Esophagus mucosa (tissue), 1 donor: ENCODE measurements at places on chromosomes 7 and 10. TPM values are rescaled to one million over a fixed set of nuclear protein-coding genes. Genes with fewer than 3 reads are reported as not detected.
A peak's percentile ranks its signal among the peaks of the same experiment; 100 is the strongest.

GAD2 gene
- total RNA-seq, result not detected

AMPH gene
- total RNA-seq, result 0.16 TPM

CALHM3 gene
- total RNA-seq, result not detected

GRCh38 chr7:78170815-78171214 is 372.2 kb downstream of the PHTF2 start:
- ATAC-seq, result no peak

DNA sequence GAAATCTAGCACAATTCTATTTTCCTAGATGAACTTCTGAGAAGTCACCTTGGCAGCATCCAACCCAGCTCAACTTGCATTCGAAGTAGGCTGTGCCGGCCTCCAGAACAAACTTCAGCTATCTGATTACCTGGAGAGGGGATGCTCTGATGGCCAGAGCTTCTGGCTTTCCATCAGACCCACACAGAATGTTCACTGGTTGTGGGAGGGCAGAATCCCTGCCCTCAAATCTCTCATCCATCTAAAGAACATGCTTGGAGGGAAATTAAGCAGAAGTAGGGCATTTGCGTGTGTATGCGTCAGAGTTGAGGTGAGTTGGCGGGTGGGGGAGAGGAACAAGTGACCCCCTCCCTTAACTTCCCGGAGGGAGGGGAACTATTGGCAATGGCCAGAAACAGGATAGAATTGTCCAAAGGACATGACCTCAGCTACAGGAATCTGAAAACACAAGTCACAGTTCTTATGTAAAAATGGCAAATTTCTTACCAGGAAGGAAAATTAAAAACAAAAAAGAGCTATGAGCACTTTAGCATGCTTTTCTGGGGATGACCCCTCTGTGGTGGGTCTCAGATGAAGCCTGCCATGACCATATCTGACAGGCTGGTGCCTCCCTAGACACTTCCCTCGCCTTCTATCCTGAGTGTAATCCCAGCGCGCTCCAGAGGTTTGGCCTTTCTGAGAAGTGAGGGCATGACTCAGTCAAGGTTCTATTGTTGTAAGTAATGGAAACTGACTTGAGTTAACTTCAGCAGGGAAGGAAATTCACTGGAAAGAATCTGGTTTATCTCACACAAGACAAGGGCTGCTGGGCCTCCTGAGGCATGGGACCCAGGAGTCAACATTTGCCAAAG is 278.8 kb downstream of the RPS24 start:
- ATAC-seq, result peak; percentile 36

- no peak for ATAC-seq
Measured at GRCh38 chr7:47351233-47352154, 230.4 kb downstream of the TNS3 start.

- no peak for ATAC-seq
Measured at GRCh38 chr10:9781666-9782065, 1236.0 kb upstream of the CELF2 start.

- ATAC-seq, result no peak
Measured at GRCh38 chr10:110687400-110687799, 43.3 kb downstream of the RBM20 start.

- ATAC-seq, result no peak
Measured at GRCh38 chr7:132100981-132101380, 475.3 kb downstream of the PLXNA4 start.

DNA sequence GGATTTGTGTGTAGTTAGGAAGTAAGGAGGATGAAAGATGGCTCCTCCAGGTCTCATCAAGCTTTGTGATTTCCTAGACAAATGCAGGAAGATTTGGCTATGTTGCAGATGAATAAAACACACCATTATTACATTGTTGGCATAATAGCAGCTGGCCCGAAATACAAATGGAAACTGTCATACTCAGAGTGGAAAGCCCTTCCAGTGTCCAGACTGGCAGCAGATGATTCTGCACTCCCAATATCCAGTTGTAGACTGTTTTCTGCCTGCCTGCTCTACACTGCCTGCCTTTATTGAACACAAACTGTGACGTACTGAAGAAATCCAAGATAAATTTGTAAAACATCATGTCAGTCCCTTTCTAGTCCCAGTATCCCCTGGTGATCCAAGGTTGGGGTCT is 99.7 kb upstream of the FZD1 start:
- no peak for ATAC-seq

- no peak for ATAC-seq
Measured at GRCh38 chr10:93352638-93353383, 129.3 kb downstream of the MYOF start.

GRCh38 chr10:132400547-132401151 is 3.6 kb downstream of the PWWP2B start:
- no peak for ATAC-seq

DNA sequence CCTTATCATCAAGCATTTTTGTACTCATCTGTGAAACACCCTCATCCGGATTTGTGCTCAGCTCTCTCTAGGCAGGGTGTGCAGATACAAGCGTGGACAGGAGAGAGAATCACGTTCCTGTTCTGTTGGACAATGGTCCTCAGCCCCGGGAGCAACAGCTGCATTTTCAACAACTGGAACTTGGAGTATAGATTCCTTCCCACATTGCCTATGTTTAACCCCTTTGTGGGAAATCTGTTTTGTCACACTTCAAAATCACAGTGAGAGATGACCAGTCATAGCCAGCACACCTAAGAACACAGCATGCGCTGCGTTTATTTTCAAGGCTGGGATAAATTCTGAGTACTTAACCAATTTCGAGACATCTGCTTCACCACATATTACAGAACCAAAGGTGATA is 32.5 kb downstream of the MAP3K8 start:
- ATAC-seq, result no peak

- ATAC-seq, result no peak
Measured at GRCh38 chr7:8442814-8443304, 9.4 kb downstream of the NXPH1 start.

GRCh38 chr10:113751181-113751732 is at the start of gene PLEKHS1:
Gene PLEKHS1 (plus strand): TSS chr10:113751682. CDS start chr10:113755278, 3,596 bp downstream.
- ATAC-seq, result no peak

DNA sequence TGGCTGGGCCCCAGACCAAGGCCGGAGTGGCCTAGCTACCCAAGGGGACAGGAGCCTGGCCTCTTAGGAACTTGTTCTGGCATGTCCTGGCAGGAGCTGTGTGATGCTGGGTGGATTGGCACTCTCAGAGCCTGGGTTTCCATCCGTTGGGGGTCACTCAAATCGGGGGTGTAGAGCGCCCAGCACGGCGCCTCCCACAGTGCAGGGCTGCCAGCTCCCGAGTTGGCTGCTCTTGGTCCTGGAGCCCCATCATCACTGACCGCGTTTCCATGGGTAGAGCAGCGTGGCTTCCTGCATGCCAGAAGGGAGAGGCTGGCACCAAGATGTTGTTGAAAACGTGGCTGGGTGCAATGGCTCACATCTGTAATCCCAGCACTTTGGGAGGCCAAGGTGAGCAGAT is 70.3 kb downstream of the UNCX start:
- no peak for ATAC-seq

DNA sequence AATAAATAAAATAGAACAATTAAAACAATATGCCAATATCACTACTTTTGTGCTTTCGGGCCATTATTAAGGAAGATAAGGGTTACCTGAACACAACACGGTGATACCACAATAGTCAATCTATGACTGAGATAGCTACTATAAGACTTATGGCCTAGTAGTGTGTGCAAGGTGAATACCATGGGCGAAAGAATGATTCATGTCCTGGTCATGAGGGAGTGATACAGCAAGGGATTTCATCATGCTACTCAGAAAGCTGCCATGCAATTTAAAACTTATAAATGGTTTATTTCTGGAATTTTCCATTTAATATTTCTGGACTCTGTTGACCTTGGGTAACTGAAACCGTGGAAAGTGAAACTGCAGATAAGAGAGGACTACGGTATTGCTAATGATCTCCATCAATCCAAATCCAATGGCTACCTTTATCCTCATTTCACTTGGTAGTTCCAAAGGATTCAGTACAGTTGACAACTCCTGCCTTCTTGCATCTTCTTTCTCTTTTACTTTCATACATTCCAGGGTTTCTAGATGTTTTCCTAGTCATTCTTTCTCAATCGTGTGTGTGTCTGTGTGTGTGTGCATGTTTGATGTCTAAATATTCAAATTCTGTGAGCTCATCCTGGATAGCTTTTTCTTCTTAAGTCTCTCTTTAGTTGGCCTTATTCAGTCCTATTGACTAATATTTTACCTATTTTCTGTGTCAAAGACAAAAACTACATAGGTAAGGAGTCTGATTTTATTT is 100.5 kb upstream of the MAGI2 start:
- ATAC-seq, result peak; percentile 36

DNA sequence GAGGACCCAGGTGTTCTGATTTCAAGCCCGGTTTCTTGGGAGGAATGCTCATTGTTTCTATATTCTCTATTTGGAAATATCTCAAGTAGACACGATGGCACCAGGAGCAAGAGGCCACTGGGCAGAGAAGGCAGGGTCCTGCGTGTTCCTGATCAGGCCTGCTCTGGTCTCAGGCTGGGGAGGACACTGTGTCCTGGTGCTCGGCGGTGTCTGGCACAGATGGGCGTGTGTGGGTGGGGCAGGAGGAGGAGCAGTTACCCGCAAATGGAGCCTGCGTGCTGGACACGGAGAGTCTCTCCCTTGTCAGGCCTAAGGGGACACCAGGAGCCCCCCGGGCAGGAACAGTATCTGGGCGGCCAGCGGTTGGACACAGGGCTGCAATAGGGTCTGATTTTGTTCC is 25.9 kb upstream of the GOLGA7B start:
- ATAC-seq, result no peak

- ATAC-seq, result peak; percentile 65
Measured at GRCh38 chr10:50322077-50322476, 70.8 kb upstream of the ASAH2 start.

GRCh38 chr10:73439055-73439454 is 5.7 kb upstream of the MSS51 start:
- ATAC-seq, result no peak

GRCh38 chr7:48376263-48376662 is 205.0 kb downstream of the ABCA13 start:
- ATAC-seq, result no peak

DNA sequence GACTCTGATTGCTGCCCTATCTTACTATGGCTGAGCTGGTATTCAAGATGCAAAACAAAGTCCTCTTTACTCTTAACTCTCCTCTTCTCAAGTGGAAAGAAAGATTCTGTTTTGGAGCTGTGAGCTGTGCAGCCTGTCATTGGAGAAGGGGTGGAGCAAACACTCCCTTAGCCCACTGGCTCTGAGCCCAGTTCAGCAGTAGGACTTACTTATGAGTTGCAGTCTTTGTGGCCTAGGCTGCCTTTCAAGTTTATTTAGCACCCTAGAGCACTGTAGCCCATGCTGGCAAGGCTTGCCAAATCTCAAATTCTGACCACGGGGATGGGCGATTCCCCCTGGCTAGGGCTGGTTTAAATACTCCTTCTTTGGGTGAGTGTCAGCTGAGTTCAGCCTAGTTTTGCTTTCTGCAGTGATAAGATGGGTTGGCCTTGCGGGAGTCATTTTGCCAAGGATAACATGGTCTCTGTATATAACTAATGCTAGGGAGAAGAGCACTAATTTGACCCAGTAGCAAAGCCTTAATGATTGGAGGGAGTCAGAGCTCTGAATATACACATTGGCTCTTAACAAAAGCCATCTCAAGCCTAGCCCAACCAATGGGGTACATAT is 110.2 kb downstream of the MYO3A start:
- ATAC-seq, result no peak

DNA sequence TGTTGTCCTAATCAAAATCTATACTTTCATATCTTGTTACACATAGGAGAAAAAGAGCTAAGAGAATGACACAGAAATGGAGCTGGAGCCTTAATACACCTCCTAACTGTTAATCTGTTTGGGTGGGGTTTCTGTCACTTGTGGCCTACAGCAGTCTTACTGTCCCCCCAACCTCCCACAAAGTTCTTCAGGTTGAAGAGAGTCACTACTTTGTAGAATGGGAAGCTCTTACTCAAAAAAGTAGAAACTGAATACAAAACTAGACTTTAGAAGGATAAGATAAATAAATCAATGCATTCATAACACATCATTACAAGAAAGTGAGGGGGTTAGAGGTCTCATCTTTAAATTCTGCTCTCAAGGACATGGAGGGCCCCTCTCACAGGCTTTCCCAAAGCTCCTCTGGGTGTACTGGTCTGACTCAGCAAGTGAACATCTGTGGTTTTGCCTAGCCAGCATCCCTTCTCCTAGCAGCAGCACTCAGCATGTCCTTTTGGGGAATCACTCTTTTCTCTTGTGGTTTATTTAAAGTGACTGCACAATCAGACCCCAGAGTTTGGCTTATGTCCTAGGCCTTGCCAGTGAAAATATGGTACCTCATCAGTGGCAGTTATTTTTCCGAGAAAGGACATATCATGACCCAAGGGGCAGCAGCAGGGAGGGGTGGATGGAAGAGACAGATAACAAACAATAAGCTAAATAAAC is 2.0 kb upstream of the BLVRA start:
- no peak for ATAC-seq

GRCh38 chr10:47253651-47254375 is 46.2 kb upstream of the GDF10 start:
- ATAC-seq, result peak; percentile 40

DNA sequence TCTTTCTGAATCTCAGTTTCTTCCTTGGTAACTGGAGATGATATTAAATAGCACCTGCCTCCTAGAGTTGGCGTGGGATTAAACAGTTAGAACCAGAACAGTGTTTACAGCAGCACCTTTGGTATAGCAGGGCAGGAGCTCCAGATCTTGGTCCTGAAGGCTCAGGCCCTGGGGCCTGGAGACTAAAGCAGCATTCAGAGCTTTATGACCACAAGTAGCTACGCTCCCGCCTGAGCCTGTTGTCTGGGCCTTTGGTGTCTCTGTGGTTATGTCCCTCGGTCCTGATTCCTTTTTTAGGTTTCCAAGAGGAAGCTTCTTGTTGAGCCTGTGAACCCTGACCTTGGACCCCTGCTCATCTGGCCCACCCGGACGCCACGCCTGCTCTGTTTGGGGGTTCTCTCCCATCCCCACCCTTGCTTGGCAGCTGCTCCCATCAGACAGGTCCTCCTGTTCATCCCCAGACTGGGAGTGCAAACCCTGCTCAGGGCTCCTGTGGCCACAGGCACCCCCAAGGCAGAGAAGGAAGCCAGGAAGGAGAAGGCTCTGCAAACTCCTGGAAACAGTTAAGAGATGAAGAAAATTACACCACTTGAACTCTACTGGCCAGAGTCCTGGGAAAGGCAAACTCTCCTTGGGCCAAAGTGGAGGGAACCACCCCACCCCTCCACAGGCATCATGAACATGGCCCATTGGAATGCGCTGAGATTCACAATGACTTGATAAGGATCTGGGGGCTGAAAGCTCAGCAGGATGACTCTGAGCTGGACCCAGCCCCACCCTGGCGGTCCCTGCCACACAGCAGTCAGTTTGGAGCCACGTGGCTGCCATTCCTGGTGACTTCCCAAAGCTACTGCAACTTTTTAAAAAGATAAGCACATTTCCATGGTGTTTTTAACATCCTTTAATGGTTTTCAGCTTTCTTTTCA is 50.1 kb upstream of the TMEM72 start:
- no peak for ATAC-seq

DNA sequence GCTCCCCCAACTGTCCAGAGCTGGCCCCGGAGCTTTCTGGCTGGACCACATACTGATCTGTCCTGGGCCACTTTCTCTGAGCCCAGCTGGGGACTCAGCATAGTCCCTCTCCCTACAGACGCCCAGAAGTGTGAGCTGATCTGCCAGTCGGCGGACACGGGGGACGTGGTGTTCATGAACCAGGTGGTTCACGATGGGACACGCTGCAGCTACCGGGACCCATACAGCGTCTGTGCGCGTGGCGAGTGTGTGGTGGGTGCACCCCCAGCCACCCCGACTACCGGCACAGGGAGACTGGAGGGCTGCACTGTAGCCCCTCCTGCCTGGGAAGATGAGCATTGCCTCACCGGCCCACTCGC is 41.8 kb downstream of the TBATA start:
- no peak for ATAC-seq

- ATAC-seq, result no peak
Measured at GRCh38 chr10:22932626-22933370, 4.9 kb downstream of the ARMC3 start.

- ATAC-seq, result no peak
Measured at GRCh38 chr7:112505495-112505894, 24.7 kb downstream of the LSMEM1 start.
